Effector CD4-positive, alpha-beta T cell (primary cell): ENCODE measurements at places on chromosomes 7 and 10.

- no peak for DNase-seq
Observed at GRCh38 chr10:75538765-75539164, 107.3 kb downstream of the LRMDA start.

- no peak for DNase-seq
Observed at GRCh38 chr7:159125104-159125954, 19.3 kb downstream of the VIPR2 start.

DNA sequence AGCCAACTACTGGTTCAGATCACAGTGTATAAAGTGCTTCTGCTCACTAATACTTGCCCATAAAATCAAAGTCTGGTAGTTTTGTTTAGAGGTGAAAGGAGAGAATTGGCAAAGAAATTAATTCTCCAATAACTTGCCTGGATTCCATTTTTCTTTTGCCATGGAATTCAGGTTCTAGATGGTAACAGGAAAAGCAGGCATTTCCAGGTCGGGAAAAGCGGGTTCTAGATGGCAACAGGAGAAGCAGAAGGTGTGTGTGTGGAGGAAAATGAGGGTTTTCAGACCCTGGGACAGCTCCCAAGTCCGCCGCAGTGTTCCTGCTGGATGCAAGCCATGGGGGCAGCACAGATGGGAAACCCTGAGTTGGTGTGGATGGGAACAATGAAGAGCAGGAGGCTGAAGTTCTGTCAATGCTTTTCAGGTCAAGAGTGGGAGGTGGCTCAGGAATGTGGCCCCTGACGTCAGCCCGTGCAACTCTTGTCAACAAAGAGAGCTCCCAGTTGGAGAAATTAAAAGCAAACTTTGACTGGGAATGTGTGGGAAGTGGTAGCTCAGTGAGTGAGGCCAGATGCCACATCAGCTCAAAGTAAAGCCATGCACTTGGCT is 696.7 kb downstream of the LRMDA start:
- DNase-seq = no peak

DNA sequence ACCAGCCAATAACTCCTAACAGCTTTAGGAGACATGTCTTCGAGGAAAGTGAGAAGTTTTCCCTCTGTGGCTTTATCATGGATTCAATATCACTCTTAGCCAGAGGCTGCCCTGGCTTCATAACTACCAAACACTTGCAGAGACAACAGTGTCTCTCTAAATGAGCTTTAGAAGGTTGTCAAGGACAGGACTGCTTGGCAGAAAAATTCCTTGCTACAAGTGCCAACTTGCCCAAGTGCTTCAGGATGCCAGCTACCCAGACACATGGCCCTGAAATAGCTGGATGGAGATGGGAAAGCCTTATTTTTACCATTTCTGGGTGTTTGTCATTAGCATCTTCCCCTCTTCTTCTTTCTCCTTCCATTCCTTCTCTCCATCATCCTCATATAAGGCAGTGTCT is 137.1 kb upstream of the MDFIC start:
- no peak for DNase-seq

GRCh38 chr7:97580205-97580604 is 151.7 kb upstream of the TAC1 start:
- DNase-seq = no peak

DNA sequence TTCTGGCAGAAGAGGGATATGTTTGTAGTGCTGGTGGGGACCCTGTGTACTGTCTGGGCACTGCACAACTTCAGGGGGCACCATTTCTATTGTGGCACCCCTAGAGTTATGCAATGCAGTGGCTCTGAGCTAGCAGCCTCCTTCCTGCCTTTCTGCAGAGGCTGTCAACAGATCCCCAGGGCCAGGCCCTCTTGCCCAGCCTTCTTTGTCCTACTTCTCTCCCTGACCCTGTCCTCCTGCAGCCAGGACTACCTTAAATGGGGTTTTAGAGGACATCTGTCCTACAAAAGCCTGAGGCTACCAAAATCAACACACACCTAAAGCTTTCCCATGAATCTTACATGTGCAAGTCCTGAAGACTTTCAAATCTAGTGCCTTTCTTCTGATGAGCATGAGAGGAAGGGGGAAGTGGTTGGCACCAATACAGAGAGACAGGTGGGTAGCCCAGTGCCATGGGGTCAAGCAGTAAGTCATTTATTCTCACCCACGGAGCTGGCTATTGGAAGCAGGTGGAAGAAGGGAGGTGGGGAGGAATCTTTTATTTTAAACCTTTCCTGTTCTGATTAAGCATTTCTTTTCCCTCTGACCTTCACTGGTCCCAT is 2.4 kb downstream of the SPOCK2 start:
- no peak for DNase-seq

DNA sequence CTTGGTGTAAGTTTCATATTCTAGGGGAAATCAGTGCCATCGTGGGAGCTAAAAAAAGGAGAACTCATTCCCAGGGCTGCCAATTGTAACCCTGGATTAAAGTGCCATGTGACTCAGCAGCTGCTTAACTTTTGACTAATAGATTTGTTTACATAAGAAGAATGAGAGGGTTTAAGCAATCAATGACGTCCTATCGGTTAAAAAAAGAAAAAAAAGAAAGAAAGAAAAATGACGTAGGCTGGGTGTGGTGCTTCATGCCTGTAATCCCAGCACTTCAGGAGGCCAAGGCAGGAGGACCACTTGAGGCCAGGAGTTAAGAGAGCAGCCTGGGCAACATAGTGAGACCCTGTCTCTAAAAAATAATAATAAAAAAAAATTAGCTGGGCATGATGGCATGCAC is 116.2 kb upstream of the AFAP1L2 start:
- no peak for DNase-seq

GRCh38 chr7:7292085-7292484 is 109.7 kb downstream of the C1GALT1 start:
- no peak for DNase-seq

GRCh38 chr10:18381679-18382078 is 241.5 kb downstream of the CACNB2 start:
- no peak for DNase-seq

GRCh38 chr7:24905996-24906770 is 73.8 kb downstream of the OSBPL3 start:
- DNase-seq = no peak
